Epithelial cell of esophagus (primary cell): ENCODE measurements at places on chromosomes 11 and 22.
A peak's percentile ranks its signal among the peaks of the same experiment; 100 is the strongest.

- DNase-seq, result no peak
Observed at GRCh38 chr22:25193548-25193947, 6.1 kb upstream of the CRYBB3 start.

- no peak for DNase-seq
Observed at GRCh38 chr11:84788220-84788619, 838.9 kb downstream of the DLG2 start.

DNA sequence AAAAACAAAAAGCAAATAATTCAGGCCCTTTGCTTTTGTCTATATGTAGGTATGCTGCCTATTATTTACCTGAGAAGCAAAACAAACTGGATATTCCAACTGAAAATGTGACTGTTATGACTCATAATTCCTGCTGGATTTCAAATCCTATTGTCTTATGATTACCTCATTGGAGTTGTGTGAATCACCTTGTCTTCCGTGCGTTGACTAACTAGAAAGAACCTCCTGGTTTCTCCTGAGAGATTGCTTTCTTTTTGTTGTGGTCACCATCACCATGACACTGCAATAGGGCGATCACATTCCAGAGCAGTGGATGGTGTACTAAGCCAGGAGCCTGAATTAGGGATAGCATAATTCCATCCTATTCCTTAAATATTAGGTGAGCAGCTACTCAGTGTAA lies 23.0 kb upstream of the EXPH5 start:
- DNase-seq, result peak; percentile 99

GRCh38 chr11:63793161-63793560 lies 20.1 kb upstream of the SPINDOC start:
- no peak for DNase-seq

GRCh38 chr11:29208117-29208516 lies 808.7 kb downstream of the KCNA4 start:
- DNase-seq, result no peak

- DNase-seq, result peak; percentile 14
Observed at GRCh38 chr11:117814766-117815261, 9.7 kb downstream of the FXYD2 start.

DNA sequence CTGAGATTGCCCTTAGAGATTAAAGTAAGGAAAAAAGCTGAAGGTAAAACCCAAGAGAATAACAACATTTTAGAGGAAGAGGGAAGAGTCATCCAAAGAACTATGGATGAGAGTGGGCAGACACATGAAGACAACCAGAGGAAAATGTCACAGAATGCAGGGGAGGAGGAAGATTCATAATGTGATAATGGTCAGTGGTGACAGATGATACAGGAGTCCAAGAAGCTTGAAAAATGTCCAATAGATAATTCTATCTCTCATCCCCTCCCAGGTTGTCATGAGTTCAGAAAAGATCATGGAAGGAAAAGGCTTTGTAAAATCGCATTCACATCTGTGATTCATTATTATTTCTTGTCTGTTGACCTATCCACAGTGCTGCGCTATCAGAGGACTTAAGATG lies 282.3 kb upstream of the CCDC90B start:
- DNase-seq, result no peak

DNA sequence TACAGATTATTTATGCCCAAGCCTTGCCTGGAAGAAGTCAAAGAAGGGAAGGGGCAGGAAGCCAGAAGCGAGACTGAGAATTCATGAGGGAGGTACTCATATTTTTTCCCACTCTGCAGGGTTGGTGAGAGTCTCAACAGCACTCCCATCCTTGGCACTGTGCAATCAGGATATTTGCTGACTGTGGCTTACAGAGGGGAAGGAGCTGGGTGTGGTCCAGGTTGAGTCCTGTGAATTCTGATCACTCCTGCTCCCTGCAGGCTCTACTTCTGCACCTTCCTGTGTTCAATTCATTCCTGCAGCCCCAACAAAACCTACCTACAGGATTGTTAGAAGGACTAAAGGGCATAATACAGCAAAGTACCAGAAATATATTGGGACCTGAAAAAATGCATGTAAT lies 530.5 kb downstream of the INSC start:
- peak; percentile 10 for DNase-seq

DNA sequence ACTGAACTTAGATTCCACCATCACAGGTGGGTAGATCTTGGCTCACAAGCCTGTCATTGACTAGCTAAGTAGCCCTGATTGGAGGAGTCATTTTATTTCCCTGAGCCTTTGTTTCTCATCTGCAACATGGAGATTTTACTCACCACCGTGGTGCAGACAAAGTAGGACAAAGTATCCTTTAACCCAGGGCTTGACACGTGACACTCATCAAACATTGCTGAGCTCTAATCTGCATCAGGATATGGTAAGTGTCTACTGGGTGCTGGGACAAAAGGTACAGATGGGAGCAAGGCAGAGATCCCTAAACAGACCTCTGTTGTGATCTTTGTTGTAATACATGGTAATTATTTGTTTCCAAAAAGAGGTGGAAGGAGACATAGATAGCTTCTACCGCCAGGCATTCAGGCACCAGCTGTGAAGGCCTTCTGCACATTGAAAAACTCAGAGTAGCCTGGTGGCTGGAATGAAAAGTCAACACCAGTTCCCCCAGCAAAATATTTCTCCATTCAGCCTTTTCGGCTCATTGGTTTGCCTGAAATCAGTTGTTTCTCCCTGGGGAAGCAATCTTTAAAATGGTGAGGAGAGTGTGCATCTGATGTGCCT lies 18.3 kb upstream of the MICAL2 start:
- no peak for DNase-seq

- DNase-seq, result no peak
Observed at GRCh38 chr22:36613958-36614357, 85.0 kb upstream of the EIF3D start.

- DNase-seq, result peak; percentile 63
Observed at GRCh38 chr11:17386331-17387084, 2.0 kb downstream of the KCNJ11 start.

DNA sequence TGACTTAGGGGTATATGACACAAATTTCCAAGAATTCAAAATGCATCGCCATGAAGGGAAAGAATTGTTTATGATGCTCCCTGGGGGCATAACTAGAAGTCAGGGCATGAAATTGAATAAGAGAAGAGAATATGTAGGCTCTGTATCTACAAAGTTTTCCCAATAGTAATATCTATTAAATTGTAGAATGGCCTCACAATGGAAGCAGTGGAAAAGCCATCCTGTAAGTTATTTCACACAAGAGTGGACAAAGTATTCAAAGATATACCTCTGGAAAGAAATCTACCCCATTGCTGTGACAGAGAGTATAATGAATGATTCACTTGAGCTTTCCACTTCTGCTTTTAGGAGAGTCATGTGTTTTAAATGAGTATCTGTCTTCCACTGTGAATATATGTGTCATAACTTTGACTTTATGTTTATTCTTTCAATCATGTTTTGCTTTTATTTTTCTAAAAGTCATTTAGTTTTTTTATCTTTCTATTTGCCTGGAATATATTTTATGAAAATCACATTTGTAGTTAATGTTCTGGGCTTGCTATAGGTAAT lies 65.7 kb upstream of the DDI1 start:
- no peak for DNase-seq

DNA sequence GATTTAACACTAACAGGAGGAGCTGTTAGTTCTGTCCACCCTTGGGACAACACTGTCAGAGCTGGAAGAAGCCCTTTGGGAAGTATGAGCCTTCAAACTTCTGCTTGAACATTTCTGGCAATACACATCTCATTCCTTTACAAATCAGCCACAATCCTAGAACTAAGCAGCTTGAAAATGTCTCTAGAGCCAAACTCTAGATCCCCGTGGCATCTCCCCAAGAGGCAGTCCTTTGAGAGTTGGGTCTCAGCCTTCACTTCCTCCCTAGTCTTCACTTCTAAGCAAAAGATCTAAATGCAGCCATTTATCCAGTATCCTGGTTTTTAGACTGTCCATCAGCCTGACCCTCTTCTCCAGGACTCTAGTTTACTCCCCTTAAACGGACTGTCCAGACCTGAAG lies 26.9 kb downstream of the ARFGAP2 start:
- DNase-seq, result no peak

DNA sequence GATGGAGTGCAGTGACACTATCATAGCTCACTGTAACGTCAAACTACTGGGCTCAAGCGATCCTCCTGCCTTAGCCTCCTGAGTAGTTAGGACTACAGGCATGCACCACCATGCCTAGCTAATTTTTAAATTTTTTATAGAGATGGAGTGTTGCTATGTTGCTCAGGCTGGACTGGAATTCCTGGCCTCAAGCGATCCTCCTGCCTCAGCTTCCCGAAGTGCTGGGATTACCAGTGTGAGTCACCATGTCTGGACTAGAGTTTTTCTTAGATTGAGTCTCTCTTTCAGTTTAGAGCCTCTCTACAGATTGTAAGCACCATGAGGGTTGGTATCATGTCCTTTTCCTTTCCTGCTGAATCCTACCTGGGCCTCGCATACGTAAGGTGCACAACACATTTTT lies 57.3 kb upstream of the ALKBH3 start:
- no peak for DNase-seq

DNA sequence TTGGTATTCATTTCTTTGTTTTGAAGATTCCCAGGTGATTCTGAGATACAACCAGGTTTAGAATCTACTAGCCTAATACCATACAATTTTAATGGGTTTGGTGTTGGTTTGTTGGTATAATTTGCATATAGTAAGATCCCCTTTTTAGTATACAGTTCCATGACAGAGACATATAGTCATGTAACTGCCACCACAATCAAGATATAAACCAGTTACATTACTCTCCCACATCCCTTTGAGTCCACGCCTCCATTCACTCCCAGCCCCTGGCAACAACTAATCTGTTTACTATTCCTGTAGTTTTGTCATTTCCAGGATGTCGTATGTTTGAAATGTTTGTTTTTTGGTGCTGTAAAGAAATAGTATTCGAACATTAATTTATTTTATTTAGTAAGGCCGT lies 4.3 kb downstream of the ASRGL1 start:
- no peak for DNase-seq

DNA sequence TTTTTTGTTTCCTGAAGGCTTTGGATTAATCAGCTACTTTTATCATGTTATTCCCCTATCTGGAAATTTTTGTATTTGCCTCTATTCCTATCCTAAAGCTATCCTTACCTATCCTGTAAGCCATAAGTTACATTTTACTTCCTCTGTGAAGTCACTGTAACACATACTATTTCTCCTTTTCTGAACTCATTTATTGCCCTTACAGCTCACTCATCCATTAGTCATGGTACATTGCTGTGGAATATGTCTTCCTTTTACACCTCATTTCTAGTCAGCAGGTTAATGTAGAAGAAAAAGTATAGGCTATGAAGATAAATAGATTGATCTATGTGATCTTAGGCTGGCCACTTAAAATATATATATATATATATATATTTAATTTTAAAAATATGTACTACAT lies 28.0 kb downstream of the SWAP70 start:
- DNase-seq, result peak; percentile 80

DNA sequence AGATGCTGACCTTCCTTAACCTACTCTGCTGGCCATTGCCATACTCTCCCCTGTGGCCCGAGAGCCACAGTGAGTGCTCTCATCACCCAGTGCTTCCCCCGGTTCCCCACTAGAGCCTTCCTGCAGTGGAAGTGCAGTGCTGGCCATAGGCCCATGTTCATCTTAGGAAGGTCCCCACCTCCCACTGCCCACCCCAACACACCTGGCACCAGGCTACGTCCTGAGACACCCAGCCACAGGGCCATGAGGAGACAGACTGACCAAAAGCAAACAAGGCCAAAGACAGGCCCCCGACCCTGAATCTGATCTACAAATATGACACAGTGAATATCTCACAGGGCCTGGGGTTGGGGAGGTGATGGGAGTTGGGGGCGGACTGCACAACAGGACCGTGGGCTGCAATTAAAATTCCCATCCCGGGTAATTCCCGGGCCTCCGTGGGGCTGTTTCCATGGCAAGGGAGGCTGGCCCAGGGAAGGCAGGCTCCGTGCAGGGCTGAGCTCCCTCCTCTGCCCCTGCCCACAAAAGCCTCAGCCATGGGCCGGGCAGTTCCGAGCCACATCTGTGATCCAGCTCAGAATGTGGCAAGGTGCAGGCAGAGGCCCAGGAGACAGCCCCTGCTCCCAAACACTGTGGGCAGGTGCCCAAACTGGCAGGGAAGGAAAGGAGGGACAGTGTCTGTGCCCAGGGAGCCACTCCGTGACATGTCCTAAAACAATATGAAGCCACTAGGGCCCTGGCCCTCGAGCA lies 5.1 kb upstream of the CHST1 start:
- DNase-seq, result no peak

GRCh38 chr11:122791836-122792235 lies 46.5 kb upstream of the CRTAM start:
- peak; percentile 62 for DNase-seq

DNA sequence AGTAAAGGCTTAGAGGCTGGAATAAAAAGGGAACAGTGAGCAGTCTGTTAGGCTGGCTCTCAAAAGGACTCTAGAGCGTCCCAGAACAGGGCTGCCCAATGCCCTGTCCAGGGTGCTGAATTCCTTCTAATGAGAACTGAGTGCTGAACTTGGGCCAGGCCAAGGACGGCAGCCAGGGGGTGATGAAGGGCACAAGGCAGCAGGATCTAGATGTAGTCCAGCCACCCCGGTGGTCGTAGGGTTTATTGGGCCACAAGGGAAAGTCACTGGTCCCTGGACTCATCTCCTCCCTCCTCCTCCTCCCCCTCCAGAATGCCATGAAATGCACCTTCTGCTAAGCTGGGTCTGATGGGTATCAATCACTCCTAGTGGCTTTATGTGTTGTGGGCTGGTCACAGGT lies 19.2 kb downstream of the NPTXR start:
- DNase-seq, result peak; percentile 75

GRCh38 chr11:7974668-7975067 lies 9.4 kb upstream of the NLRP10 start:
- no peak for DNase-seq

- peak; percentile 96 for DNase-seq
Observed at GRCh38 chr11:834371-835316, 1.9 kb downstream of the CD151 start.

DNA sequence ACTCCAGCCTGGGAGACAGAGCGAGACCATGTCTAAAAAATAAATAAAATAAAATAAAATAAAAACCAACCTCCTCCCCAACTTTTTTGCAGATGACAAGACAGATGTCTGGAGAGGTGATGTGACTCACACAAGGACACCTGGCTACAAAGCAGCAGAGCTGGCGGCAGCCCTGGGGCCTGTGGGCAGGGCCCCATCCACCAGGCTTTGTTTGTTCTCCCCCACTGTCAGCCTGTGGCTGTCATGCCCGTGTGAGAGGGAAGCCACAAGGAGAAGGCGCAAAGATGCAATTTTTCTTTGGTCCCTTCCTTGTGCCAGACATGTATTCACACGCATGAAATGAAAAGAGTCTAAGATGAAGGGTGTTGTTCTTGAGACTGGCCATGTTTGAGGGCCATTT lies 16.6 kb downstream of the CD59 start:
- peak; percentile 51 for DNase-seq

GRCh38 chr11:83945976-83946375 lies 659.8 kb upstream of the CCDC90B start:
- DNase-seq, result no peak

DNA sequence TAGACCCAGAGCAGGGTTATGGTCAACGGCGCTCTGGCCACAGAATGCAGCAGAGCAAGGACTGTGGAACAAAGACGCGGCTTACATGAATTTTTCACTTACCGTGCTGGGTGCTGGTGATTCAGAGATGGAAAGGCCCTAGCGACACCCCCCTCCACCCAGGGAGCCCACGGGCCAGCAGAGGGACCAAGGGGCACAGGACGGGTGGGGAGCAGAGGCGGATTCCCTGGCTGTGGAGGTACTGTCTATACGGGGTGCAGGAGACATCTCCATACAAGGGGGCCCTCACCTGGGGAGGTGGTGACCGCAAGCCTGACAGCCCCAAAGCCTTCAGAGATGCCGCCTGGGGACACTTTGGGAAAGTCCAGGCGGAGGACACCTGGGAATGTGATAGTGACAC lies 1.1 kb upstream of the SEPTIN5 start:
- no peak for DNase-seq
